HepG2 (cell line): ENCODE measurements at places on chromosomes 2 and 18. TPM values are rescaled to one million over a fixed set of nuclear protein-coding genes. Genes with fewer than 3 reads are reported as not detected.
A peak's percentile ranks its signal among the peaks of the same experiment; 100 is the strongest.

The CREG2 gene
- 0.20 and 0.26 TPM in 2 replicates for polyA plus RNA-seq

- H3K27ac ChIP-seq = no peak overlapping the region
- H3K36me3 ChIP-seq = peaks cover 6% of the 10 kb centered on the region
- H3K27me3 ChIP-seq = no peaks in the 10 kb centered on the region
- DNase-seq = no peak
- H3K4me1 ChIP-seq = peaks cover 30% of the 10 kb centered on the region
- no peak overlapping the region for H3K4me3 ChIP-seq
These were observed 3.3 kb downstream of the SMARCAL1 start for GRCh38 chr2:216415541-216415940.

The SNTG2 gene
- polyA plus RNA-seq = not detected in 2 replicates

The KCNK3 gene
- polyA plus RNA-seq = 0.03 TPM in 1 of 2 replicates, not detected in the other

- H3K4me1 ChIP-seq = no peaks in the 10 kb centered on the region
- no peaks in the 10 kb centered on the region for H3K27me3 ChIP-seq
- DNase-seq = no peak
- H3K27ac ChIP-seq = no peak overlapping the region
- no peaks in the 10 kb centered on the region for H3K36me3 ChIP-seq
These were observed 447.2 kb upstream of the TNP1 start for GRCh38 chr2:217307023-217307422.

The TGFA gene
- 6.7 and 7.8 TPM in 2 replicates for polyA plus RNA-seq

- no peaks in the 10 kb centered on the region for H3K36me3 ChIP-seq
- no peak overlapping the region for H3K27ac ChIP-seq
- no peaks in the 10 kb centered on the region for H3K27me3 ChIP-seq
- no peak for DNase-seq
- H3K4me1 ChIP-seq = no peaks in the 10 kb centered on the region
These were observed 59.5 kb downstream of the SH3RF3 start for GRCh38 chr2:109188496-109188890.

DNA sequence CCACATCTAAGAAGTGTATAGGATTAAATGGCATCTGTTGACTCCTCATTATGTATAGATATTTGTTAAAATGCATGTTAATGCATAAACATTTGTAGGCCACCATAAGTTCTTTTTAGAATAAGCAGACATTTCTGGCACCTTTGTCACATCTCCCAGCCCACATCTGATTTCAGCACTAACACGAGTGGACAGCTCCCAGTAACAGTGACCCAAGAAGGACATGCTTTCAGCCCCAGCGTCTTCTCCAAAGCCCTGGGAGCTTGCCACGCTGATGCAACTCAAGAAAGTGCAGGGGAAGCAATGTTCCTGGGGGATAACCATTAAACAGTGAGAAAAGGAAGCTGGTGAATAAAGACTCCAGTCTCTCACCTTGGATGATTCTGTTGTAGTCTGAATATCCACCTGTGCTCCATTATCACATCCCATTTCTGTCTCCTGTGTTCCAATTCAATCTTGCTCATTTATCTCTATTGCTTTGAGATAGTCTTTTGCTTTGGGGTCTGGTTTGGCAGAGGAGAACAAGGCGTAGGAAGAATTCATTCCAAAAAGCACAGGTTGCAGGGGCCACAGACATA lies 182.6 kb upstream of the THSD7B start:
- H3K4me1 ChIP-seq = no peaks in the 10 kb centered on the region
- no peak overlapping the region for H3K27ac ChIP-seq
- no peaks in the 10 kb centered on the region for H3K36me3 ChIP-seq
- no peaks in the 10 kb centered on the region for H3K27me3 ChIP-seq

- H3K36me3 ChIP-seq = peaks cover 86% of the 10 kb centered on the region; the same call in 2 of the 3 replicates
- no peak for DNase-seq
- H3K4me1 ChIP-seq = no peaks in the 10 kb centered on the region
- no peak overlapping the region for H3K27ac ChIP-seq
These were observed 17.5 kb downstream of the AFG3L2 start for GRCh38 chr18:12359515-12359927.

The SULT1C2 gene
- polyA plus RNA-seq = 4.0 and 5.3 TPM in 2 replicates

DNA sequence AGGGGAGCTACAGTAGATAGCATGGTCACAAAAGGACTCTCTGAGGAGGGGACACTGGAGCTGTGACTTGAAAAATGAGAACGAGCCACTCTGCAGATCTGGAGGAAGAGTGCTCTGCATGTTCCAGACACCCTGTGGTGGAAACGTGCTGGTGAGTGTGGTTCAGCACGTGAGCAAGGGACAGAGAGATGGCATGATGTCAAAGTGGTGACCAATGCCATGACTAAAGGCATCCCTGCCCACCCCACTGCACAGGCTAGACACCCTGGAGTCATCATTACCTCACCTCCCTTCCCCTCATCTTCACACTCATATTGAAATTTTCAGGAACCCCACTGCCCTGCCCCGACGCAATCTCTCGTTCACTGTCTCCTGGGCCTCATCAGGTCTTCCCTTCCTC lies 56.5 kb downstream of the SLC4A5 start:
- H3K36me3 ChIP-seq = no peaks in the 10 kb centered on the region
- H3K27ac ChIP-seq = no peak overlapping the region
- no peak for DNase-seq
- H3K4me3 ChIP-seq = no peak overlapping the region

GRCh38 chr2:48009256-48009655 lies 103.0 kb upstream of the FBXO11 start:
- no peaks in the 10 kb centered on the region for H3K4me1 ChIP-seq
- no peak for DNase-seq
- no peak overlapping the region for H3K27ac ChIP-seq
- no peaks in the 10 kb centered on the region for H3K36me3 ChIP-seq

GRCh38 chr18:11316546-11316945 lies 167.2 kb upstream of the PIEZO2 start:
- H3K27ac ChIP-seq = no peak overlapping the region
- DNase-seq = no peak
- no peaks in the 10 kb centered on the region for H3K27me3 ChIP-seq
- H3K4me3 ChIP-seq = no peak overlapping the region
- H3K36me3 ChIP-seq = no peaks in the 10 kb centered on the region
- no peaks in the 10 kb centered on the region for H3K4me1 ChIP-seq

- H3K36me3 ChIP-seq = no peaks in the 10 kb centered on the region
- peak overlapping the region; percentile 26 for H3K4me3 ChIP-seq
- no peaks in the 10 kb centered on the region for H3K27me3 ChIP-seq
- H3K27ac ChIP-seq = no peak overlapping the region
These were observed 14.6 kb upstream of the ALPP start for GRCh38 chr2:232363784-232364615.

The POTEI gene
- polyA plus RNA-seq = 0.29 and 0.33 TPM in 2 replicates

The PTPN4 gene
- polyA plus RNA-seq = 20.3 and 21.7 TPM in 2 replicates

The TMEM131 gene
- polyA plus RNA-seq = 15.7 and 17.9 TPM in 2 replicates

DNA sequence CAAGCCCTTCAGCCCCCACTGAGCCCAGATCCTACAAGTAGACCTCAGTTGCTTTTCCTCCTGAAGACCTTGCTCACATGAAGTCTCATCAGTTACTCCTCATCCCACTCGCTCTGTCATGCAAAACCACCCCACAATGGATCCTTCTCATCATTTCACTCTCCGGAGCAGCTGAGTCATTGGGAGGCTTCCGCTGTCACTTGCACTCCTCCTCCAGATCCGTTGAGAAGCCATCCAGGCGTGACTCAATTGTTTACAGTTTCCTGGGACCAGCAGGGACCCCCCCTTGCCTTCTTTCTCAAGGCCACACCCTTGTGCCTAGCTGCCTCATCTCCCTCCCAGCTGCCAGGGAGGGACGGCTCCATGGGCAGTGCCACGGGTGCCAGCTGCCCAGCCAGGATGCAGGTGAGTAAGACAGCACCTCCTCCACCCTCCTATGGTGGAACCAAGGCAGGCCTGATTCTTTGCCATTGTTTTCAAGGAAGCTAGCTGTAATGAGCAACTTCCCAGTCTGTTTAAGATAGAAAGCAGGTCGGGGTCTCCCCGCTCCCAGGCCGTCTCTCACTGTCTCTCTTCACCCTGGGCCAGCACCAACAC lies 16.3 kb downstream of the GPR55 start:
- H3K27me3 ChIP-seq = peaks cover 10% of the 10 kb centered on the region; the same call in 1 of the 2 replicates
- H3K27ac ChIP-seq = no peak overlapping the region
- peaks cover 24% of the 10 kb centered on the region for H3K4me1 ChIP-seq
- no peak overlapping the region for H3K4me3 ChIP-seq
- H3K36me3 ChIP-seq = no peaks in the 10 kb centered on the region

GRCh38 chr2:224366267-224366844 lies 35.6 kb downstream of the FAM124B start:
- H3K27me3 ChIP-seq = 0 out of 2 replicates have a peak, but pooled peaks cover 2% of the 10 kb centered on the region
- no peak overlapping the region for H3K4me3 ChIP-seq
- H3K27ac ChIP-seq = no peak overlapping the region
- H3K4me1 ChIP-seq = no peaks in the 10 kb centered on the region
- H3K36me3 ChIP-seq = no peaks in the 10 kb centered on the region

DNA sequence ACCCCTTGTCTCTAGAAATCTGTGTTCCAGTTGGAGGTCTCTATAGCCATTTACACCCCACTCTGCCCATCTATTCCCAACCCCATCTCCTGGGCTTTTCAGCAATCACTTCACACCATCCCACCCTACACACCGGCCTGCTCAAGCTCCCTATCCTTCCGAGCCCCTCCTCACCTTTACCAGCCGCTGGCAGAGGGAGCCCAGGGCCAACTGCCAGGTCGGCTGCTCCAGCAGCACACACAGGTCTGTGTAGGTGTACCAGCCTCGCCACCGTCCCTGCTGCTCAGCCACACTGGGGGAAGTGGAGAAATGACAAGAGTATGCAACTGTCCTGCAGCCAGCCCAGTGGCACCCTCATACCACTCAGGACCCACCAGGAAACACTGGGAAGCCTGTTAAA lies 3.3 kb upstream of the SLC23A3 start:
- no peak for DNase-seq
- H3K4me1 ChIP-seq = peaks cover 40% of the 10 kb centered on the region
- no peaks in the 10 kb centered on the region for H3K27me3 ChIP-seq
- H3K27ac ChIP-seq = no peak overlapping the region
- H3K4me3 ChIP-seq = no peak overlapping the region
- H3K36me3 ChIP-seq = peaks cover 7% of the 10 kb centered on the region

The TWIST2 gene
- polyA plus RNA-seq = 0.08 and 0.09 TPM in 2 replicates

DNA sequence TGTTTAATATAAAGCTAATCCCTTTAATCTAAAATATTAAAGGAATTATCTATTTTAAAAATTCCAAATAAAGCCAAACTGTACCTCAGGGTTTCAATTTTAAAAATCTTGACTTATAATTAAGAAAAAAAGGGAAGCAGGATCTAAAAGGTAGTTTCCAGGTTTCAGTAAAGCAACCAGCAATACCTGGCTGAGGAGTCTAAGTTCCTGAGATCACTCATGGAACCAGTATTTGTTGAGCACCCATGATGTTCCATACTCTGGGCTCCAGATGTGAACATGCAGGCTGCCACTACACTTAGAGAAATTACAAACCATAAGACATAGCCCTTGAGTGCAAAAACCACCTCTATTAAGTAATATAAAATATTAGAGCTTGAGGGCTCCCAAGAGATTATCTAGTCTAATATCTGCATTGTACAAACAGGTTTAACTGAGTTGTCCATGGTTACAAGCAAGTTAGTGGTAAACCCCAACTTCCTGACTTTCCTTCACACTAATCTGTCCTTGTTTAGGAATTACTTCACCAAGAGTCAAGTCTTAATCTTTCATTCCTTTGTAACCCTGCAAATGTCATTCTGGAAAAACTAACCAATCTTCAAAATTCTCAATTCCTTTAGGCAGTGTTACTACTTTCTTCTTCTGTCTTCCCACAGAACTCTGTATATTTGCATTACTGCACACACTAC lies 49.2 kb downstream of the CLASP1 start:
- peaks cover 28% of the 10 kb centered on the region for H3K36me3 ChIP-seq
- H3K27me3 ChIP-seq = no peaks in the 10 kb centered on the region
- H3K4me3 ChIP-seq = no peak overlapping the region
- DNase-seq = no peak
- H3K4me1 ChIP-seq = peaks cover 49% of the 10 kb centered on the region

DNA sequence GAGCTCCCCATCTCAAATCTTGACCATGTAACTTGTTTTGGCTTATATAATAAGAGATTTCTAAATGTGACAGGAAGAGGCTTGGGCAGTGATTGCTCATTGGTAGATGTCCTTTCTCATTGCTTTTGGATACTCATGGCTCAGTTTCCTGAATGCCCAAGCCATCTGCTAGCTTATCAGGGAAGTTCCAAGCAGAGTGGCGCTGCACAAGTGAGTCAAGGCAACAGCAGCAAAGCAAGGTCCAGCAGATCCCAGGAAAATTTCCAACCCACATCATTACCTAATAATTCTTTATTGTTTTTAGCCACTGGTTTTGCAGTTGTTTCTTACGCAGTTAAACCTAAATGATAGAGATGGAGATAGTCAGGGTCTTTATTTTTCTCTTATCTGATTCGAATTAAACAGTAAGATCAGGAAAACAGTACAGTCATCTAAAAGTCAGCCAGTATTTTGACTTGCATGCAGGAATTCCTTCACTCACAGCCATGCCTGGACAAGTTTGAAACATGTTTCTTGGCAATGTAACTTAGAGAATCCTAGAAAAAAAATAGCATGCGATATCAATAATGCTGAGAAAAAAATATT lies 349.7 kb upstream of the TMEFF2 start:
- H3K27me3 ChIP-seq = no peaks in the 10 kb centered on the region
- H3K36me3 ChIP-seq = no peaks in the 10 kb centered on the region
- no peak overlapping the region for H3K4me3 ChIP-seq
- no peaks in the 10 kb centered on the region for H3K4me1 ChIP-seq
- no peak for DNase-seq

DNA sequence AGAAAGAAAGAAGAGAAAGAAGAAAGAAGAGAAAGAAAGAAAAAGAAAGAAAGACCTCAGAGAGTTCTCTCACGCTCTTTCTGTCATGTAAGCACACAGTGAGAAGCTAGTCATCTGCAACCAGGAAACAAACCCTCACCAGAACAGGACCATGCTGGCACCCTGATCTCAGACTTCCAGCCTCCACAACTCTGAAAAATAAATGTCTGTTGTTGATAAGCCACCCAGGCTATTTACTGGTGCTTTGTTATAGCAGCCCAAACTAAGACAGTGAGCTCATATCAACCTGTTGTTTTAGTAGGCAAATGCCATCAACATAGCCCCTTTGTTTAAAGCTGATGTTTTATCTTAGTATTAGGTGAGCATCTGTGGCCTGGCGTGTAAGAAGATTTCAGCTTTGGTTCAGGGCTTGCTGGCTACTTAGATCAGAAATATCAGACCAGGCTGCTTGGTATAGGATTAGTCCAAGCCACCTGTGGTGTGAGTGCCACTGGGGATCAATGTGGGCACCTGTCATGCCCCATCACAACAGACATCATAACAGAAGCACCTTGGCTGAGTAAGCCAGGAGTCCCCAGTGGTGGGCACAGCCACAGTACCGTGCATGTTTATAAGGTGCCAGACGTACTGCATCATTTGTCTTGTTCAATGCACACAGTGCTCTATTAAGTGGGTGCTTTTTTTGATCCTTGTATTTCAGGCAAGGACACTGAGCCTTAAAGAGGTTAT lies 94.4 kb downstream of the LBH start:
- no peaks in the 10 kb centered on the region for H3K4me1 ChIP-seq
- H3K27me3 ChIP-seq = peaks cover 10% of the 10 kb centered on the region; the same call in 2 of the 3 replicates
- DNase-seq = no peak
- H3K4me3 ChIP-seq = no peak overlapping the region
- H3K27ac ChIP-seq = no peak overlapping the region
- no peaks in the 10 kb centered on the region for H3K36me3 ChIP-seq

DNA sequence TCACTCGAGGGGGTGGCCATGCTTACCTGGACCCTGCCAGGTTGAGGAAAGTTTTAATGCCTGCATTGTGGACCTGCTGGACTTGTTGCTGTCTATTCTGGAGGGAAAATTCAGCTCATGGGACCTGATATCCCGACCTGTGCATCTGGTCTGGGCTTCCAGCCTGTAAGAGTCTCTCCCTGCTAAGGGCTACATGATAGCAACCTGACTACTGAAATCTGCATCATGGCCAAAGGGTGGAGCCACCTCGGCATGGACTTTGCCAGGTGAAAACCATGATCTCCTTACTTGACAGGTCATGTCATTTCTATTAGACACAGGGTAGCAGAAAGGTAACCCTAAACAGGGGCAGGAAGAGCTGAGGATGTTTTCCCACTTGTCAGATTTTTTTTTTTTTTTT lies 12.9 kb upstream of the SLC66A3 start:
- no peak overlapping the region for H3K4me3 ChIP-seq
- DNase-seq = no peak
- H3K36me3 ChIP-seq = no peaks in the 10 kb centered on the region

The UGT1A10 gene
- polyA plus RNA-seq = 0.07 TPM in 1 of 2 replicates, not detected in the other
